ENCODE measurements at places on chromosomes 5 and 9.

DNA sequence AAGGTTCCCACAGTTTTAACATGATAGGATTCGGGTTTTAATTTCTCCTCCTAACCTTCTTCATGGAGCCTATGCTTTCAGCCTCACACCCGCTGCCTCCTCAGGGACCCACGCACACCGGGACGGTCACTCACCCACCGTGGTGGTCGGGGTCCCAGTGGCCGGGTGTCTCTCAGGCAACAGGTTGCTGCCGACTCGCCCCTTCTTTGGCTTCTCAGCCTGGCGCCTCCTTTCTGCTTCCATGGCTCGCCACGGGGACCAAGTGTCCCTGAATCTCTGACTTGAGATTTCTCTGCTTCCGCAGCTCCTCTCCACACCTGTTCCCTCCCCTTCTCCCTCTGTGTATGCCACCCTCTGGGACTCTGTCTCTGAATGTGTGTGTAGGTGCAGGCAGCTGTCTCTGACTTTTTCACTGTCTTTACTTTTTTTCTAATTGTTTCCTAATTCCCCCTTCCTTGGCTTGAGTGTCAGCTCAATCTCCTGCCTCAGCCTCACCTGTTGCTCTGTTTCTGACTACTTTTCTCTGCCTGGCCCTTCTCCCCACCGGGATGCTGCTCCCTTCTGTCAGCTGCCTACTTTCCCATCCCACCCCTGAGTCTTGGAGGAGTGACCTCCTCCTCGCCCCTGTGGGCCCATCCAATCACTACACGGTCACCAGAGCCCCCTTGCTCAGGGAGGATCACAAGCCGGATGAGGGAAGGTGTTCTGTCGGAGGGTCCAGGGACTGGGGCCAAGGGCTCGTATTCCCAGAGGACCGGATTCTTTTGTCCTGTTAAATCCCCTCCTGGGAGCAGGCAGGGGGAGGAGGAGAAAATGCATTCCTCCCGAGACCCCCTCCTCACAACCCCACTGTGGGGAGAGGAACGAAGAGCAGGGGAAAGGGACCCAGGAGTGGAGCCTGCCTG lies at the start of gene PROP1:
PROP1 (minus strand) TSS at position 552 of the 905 bp plus-strand sequence; CDS start at position 243, 309 bp downstream.
- no peak for DNase-seq

DNA sequence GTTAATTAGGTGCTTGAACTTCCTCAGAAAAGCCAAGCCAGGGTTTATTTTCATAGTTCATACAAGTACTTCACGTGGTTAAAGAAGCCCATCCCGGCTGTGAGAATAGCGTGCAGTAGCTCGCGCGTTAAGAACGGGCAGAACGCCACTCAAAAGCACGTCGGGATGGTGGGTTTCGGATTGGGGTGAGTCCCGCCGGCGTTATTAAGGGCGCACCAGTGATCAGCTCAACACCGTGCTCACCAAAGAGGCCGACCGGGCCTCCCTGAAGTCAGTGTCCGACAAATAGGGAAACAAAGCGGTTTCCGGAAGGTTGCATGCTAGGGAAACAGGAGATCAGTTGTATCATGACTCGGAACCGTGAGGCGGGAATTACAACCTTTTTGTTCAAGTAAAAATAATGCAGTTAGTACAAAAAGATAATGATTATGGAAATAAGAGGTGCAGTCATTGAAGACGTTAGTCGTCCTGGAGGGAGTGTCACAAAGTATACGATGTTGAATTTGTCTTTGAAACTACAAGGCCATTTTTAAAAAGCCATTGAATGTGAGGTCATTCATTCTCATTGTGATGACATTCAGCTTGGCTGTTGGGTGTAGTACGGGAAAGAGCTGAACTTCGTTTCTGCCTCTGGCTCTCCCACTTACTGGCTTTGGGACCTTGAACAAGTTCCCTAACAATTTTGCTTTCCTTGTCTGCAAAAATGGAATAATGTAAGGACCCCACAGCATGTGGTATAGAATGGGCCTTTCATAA lies 992 bp downstream of the SETD9 start:
- no peak for DNase-seq

- no peak for DNase-seq
These were observed 123.5 kb upstream of the SARDH start for GRCh38 chr9:133861692-133862091.

DNA sequence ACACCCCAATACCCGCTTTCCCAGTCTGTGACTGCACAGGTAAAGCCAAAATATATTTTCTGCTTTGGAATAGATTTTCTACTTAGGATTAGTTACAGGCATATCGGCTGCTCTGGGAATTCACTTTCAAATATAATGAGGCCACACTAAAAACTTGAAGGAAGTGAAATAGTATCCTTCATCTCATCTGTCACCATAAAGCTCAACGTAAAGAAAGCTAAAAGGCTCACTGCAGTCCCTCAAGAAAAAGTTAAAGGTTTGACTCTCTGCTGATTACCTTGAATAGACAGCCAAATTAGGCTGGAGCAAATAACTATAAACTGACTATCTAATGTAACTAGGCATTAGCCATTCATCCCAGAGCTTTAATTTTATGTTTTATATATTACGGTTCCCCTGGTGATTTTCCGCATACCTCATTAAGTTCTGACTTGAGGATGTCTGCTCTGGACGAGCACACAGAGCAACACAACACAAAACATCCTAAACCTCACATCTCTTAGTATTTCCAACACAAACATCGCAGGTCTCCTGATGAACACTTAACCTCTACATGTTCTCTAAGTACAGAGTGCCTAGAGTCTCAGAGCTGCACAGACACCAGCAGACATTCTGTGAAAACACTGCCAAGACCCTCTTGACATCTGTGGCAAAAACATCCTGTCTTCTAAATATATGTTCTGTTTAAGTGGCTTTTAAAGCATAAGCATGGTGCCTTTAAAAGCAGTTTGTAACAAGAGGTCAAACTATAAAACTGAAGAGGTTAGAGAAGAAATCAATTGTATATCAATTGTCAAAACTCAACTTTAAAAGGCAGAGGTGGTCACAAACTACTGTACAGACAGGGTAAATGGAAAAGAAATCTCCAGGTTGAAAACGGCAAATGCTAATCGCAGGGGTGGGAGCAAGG lies 35.4 kb downstream of the ELAVL2 start:
- no peak for DNase-seq

GRCh38 chr5:177546258-177546741 lies 8.1 kb downstream of the FAM193B start:
- DNase-seq: no peak

DNA sequence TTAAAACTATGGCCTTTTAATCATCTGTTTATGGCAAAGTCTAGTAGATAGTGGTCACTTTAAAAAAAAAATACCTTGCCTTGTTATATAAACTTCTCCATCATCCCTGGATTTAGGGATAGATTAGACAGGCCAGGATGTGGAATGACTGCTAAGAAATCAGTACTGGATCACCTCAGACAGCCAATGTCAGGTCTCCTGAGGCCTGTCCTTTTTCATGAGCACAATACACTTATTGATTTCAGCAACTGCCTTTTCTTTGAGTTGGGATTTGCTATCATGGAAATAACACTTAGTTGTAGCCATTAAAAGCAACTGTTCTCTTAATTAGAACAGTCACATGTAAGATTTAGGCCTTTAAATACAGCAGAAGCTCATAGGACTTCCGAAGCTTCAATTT lies 77.9 kb downstream of the NLN start:
- no peak for DNase-seq

DNA sequence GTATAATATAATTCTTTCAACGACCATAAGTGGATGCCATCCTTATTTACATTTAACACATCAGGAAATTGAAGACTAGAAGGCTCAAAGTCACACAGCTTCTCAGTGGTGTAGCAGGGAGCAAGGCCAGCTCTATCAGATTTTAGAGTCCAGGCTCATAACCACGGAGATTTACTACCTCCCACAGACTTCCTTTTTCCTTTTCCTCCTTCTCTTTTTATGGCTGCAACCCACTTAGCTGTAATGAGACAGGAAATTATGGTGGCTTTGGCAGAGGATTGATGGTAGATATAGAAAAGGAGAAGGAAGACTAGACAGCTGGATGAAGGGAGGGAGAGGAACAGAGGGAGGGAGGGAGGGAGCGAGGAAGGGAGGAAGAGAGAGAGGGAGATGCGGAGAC lies 47.4 kb downstream of the SPEF2 start:
- DNase-seq: no peak

- DNase-seq: no peak
These were observed 90.8 kb downstream of the ERCC6L2 start for GRCh38 chr9:95966306-95966705.

DNA sequence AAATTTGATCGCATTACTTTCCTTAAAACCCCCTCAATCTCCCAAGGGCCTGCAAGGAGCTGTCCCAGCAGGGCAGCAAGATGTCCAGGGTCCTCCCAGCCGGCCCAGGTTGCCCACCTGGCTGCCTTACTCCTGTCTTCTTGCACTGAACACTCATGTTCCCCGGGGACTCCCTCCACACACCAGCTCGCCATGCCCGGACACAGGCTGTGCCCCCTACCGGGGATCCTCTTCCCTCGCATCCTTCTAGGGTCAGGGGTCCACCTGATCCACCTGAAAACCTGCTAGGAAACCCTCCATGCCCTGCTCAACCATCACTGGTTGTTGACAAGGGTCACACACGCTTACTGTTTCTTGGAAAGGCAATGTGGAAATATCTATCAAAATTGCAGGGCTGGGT lies 172.0 kb upstream of the MSX2 start:
- no peak for DNase-seq

DNA sequence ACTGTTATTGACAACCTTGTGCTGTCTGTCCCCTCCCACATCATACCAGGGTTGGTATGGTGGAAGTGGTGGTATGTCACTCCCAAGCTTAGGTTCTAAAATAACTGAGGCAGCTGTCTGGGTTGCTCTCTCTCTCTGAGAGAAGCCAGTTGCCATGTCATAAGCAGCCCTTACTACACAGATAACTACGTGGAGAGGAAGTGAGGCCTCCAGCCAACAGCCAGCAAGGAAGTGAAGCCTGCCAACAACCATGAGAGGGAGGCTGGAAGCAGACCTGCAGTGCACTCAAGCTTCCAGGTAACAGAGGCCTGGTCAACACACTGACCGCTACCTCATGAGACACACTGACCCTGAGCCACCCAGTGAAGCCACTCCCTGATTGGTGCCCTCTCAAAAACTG lies 18.6 kb downstream of the CTNNAL1 start:
- DNase-seq: no peak

- no peak for DNase-seq
These were observed 561.1 kb upstream of the MEF2C start for GRCh38 chr5:89444088-89444487.

GRCh38 chr5:38540314-38540713 lies 16.1 kb downstream of the LIFR start:
- no peak for DNase-seq

DNA sequence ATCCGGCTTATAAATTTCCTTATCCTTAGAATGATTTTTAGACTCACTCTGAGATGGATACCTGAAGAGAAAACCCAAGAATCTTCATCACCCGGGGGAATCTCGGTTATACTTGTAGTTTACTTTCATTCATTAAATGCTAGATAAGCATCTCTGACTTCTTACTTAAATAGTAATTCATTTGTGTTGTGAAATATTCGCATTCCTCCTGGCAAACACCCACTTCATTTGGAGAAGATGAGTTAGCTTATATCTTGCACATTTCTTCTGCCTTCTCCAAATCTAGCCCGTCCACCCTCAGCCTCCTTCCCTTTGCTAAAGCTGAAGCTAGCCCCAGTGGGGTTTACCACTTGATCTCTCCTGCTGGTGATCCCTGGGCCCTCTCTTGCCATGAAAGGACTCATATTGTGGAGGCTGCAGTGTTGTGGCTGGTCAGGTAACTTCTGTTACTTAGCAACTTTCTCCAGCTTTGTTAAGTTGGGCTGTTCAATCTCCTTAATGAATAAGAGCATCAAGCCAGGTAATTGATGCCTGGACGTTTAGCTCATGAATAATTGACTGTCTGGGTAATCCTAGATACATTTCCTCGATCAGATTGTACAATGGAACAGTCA lies 11.3 kb upstream of the POU4F3 start:
- no peak for DNase-seq

DNA sequence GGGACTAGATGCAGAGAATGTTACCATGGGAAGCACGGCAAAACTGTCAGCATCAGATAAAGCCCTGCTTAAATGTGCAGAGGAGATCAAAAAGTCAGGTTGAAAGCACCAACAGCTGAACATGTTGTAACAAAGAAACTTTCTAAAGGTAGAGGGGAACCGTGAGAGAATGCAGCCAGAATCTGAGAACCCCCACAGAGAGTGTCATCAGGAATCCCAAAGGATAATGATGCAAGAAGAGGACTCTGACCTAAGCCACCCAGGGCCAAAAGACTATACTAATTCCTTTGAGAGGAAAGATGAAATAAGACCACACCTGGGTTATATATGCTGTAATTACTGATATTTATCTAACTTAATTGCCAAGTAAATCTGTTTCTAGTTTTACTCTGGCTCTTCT lies 116.6 kb downstream of the PCSK1 start:
- no peak for DNase-seq

DNA sequence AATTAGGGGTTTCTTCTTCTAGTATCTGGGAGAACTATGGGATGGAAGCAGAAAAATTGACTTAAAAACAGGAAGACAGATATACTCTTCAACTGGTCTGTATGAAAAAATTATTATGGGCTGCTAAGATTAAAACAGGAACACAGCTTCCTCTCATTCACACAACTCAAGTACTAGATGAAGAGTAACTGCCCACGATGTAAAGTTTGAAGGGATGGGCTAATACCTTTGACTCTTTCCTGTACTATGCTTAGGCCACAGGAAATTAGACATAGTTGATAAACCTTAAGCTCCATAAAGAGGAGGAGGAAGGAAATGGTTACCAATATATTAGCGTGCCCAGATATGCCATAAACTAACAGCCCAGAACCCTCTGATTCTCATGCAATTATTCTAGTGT lies 88.6 kb downstream of the ANKRD31 start:
- DNase-seq: no peak

DNA sequence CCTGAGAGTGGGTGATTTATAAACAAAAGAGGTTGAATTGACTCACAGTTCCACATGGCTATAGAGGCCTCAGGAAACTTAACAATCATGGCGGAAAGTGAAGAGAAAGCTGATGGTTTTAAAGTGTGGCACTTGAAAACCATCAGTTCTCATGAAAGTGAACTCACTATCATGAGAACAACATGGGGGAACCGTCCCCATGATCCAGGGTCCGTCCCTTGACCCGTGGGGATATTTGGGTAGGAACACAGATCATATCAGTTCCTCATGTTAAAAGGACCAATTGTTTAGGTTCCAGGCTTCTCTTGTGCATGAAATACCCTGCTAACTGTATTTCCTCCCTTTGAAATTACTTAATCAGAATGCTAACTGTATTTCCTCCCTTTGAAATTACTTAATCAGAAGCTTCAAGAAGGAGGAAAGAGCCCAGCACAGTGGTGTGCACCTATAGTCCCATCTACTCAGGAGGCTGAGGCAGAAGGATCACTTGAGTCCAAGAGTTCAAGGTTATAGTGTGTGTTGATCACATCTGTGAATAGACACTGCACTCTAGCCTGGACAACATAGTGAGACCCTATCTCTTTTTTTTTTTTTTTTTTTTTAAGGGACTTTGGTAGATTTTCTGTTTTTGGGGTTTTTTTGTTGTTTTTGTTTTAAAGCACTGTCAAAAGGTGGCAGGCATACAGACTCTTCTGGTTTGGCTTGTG lies 24.8 kb downstream of the TTC1 start:
- no peak for DNase-seq

Measured in stimulated activated CD4-positive, alpha-beta T cell treated with anti-CD3 and anti-CD28 coated beads, TNF-alpha, amount 100 ng/mL, for 4 hours (primary cell).